ENCODE measurements at places on chromosomes 6 and 20.
A peak's percentile ranks its signal among the peaks of the same experiment; 100 is the strongest.

GRCh38 chr6:25147223-25147622, 132.0 kb upstream of the CARMIL1 start:
- DNase-seq = no peak

DNA sequence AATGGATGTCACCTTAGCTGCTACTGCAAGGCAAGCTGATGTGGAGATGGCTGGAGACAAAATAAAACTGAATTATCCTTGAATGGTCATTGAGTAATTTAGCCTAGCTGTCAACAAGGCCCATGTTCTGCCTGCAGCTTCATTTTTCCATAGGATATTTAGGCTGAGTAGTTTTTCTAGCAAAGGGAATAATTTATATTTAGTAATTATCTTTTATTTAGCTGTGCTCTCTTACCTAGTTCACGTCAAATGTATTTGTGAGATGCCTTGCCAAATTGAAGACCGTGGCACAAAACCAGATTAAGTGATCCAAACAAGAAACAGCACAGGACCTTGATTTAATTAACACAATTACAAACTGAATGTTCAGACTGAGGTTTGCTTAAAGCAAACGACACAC, 77.4 kb upstream of the CEP162 start:
- DNase-seq = no peak

- no peak for DNase-seq
These were observed 147.9 kb downstream of the HAO1 start for GRCh38 chr20:7792150-7792869.

- no peak for DNase-seq
These were observed 133.7 kb downstream of the DHX35 start for GRCh38 chr20:39095870-39096269.

DNA sequence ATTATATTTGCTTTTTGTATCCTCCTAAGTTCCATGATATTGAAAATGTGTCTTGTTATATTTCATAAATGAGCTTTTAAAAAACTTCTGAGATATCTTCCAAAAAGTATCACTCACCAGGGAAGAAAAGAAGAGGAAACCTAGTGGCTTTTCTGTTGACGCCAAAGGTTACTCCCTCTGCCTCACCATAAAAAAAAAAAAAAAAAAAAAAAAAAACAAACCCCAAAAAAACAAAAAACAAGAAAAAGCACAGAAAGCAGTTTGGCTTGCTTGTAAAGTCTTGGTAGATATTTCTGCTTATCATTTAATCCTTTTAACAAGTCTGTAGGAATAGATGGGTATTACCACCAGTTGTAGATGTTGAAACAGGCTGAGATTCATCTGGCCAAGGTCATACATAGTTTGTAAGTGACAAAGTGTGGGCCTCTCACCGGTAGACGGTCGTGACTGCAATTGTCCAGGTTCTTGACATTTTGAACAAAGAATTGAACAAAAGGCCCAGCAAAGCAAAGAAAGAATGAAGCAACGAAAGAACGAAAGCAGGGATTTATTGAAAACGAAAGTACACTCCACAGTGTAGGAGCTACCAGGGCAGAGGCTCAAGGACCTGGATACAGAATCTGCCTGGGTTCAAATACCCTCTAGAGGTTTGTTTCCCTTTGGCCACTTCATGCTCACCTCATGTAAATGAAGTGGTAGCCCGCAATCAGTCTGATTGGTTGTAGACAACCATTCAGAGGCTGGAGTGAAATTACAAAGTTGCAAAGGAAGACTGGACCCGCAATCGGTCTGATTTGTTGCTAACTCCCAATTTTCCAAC, 11.6 kb upstream of the ELOVL5 start:
- no peak for DNase-seq

DNA sequence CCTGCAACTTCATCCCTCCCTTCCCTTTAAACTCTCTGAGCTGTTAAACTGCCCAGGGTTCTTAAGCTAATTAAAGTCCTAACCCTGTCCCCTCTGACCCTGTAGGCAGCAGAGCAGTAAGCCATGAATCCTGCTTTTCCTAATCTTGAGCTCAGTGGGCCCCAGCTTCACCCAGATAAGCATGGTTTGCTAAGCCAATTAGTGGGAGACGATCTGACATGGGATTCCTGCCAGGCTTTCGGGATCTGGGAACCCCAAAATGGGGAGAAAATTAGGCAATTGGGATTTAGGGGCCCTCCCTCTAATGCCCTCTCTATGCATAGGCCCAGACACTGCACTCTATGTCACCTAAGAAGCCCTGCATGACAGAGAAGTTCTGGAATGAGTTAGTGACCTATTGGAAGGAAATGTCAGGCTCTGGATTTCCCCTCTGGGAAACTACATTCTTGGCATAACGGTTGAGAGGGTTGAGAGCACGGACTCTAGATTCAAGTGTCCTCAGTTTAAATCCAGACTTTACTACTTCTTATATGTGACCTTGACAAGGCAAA, 4.6 kb downstream of the XKR7 start:
- DNase-seq = no peak

DNA sequence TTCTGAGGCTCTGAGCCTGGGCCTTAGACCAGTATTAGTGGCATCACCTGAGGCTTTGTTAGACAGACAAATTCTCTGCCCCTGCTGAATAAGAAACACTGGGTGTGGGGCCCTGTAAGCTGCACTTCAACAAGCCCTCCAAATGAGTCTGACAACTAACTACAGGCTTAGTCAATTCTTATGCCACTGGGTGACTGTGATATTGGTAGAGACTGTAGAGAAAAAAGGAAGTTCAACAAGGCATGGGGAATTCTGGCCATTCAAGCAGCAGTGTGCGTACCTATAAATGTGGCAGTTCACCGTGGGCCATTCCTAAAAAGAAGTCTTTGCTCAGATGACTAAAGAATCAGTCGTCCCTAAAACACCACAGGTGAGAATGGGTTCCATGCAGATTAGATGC, 82.7 kb downstream of the MDN1 start:
- DNase-seq = no peak

GRCh38 chr6:95519228-95520037, 57.9 kb upstream of the MANEA start:
- no peak for DNase-seq

DNA sequence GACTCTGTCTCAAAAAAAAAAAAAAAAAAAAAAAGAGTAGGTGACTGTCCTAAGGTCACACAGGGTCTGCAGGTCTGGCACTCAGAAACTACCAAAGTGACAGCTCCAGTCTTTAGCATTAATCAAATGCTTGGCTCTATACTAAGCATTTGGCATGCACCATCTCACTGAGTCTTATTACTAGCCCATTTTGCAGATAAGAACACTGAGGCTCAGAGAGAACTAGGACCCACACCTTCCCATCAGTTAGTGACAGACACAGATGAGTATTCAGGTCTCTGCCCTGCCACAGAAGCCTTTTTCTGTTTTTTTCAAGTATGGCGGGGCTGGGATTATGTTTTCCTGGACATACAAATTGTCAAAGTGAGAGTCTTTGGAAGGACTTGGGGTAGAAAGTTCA, 23.1 kb upstream of the VSTM2L start:
- no peak for DNase-seq

- no peak for DNase-seq
These were observed 151.1 kb upstream of the JAG1 start for GRCh38 chr20:10824750-10825500.

GRCh38 chr6:12296255-12296573, 6.1 kb downstream of the EDN1 start:
- no peak for DNase-seq

GRCh38 chr6:9437836-9438235, 977.0 kb downstream of the TFAP2A start:
- no peak for DNase-seq

DNA sequence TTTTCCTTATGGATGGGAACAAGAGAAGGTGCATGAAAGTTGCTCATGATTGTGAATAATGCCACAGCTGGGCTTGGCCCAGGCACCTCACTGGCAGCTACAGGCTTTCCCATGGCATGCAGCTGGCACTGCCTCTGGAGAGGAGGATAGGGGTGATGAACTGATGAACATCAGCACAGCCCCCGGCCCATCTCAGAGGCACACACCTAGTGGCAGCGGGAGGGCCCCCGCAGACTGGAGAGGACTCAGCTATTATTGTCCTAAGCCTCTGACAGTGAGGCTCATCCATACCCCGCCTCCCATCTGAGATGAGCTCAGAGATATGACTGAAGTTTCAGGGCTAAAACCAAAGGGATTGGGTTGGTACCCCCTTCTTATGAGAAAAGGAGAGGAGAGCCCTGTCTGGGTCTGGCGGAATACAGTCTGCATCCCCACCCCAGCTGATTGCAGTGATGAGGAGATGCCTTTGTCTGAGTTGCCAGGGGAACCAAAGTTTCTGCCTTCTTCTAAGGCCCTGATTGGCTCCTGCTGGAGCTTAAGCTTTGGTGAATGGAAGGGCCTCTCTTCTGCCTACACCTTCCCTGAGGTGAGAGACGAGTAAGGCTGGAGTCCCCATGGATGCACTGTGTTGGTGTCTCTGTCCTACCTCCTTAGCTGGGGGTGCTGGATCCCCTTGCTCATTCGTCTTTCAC, 27.6 kb upstream of the EPB41L1 start:
- DNase-seq = no peak

GRCh38 chr6:13248994-13249393, 79.3 kb downstream of the TBC1D7 start:
- DNase-seq = no peak

DNA sequence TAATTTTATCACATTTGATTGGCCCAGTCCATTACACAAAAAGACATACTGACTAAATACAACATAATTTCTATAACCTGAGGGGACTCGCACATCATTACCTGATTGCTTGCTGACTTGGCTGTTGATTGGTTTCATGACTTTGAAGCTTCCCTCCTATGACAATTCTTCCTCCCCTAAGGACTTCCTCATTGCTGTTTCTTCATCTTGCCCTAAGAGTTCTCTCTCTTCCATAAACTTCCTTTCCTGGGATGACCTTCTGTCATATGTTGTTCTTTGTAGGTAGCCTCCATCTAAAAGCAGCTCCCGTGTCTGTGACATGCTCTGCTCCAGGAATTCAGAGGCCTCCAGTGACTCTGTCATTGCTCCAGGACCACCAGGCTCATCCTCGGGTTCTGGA, 22.6 kb downstream of the RSPH3 start:
- no peak for DNase-seq

DNA sequence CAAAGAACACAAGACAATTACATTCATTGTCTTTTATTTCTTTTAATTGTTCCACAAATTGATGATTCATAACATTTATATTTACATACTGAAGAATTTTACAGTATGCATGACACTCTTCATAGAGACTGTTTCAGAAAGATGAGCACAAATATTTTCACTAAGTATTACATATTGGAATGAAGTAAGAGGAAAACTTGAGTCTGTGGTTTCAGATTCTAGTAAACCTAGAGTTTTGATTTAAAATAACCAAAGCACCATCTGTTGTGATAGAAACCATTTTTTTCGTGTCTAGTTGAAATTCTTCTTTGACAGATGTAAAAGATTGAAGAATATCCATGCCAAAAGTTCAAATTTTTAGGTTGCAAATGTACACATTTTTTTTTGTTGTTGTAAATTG, 32.1 kb upstream of the OPN5 start:
- DNase-seq = no peak

- DNase-seq = no peak
These were observed 152.5 kb upstream of the ECI2 start for GRCh38 chr6:4287811-4288244.

- DNase-seq = peak; percentile 23
These were observed 917 bp upstream of the TEAD3 start for GRCh38 chr6:35497571-35498421.

DNA sequence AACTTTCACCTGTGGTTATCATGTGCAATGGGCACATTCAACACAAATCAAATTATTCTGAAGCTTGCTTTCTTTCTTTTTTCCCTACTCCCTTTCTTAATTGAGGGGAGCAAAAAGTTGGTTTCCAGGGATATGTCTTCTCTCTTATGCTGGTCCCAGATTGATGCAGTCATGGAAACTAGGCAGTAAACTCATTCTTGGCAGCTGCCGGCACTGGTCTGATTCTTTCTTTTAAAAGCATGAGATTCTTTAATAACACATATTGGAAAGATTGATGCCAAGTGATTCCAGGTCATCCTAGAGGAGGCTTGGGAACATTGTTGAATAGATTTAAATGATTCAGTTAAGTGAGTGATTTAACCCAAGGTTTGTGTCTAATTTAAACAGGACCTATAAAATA, 29.0 kb downstream of the PTPRA start:
- DNase-seq = no peak

GRCh38 chr6:63634630-63635029, 972 bp upstream of the PHF3 start:
- DNase-seq = no peak

DNA sequence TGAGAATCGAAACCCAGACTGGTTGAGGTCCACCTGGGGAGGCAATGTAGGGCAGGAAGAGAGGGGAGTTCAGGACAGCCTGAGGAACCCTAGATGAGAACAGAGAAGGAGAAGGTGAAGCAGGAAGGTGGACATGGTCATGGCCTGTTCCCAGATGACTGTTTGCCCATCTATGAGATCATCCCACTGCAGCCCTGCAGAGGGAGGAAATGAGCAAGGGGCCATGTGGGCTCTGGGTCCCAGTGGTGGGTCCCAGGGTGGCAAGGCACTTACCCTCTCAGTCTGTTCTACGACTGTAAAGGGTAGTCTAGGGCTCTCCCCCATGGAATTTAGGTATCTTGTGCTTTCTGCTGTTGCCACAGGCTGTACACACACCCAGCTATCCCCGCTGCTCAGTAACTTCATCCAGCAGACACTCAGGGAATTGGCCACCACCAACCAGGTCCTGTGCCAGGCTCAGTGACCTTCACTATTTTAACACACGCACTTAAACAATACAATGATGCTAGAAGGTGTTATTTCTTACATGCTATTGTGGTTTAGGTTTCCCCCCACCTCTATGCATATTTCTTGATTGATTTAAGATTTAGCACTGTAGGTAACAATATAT, 89.8 kb downstream of the TOX2 start:
- DNase-seq = no peak

- DNase-seq = no peak
These were observed 131.3 kb upstream of the OGFRL1 start for GRCh38 chr6:71157345-71157744.

- no peak for DNase-seq
These were observed 100.9 kb upstream of the FOXP4 start for GRCh38 chr6:41445261-41445660.

GRCh38 chr20:57908704-57909630, 199.2 kb upstream of the PMEPA1 start:
- DNase-seq = no peak

- no peak for DNase-seq
These were observed 26.8 kb upstream of the C20orf144 start for GRCh38 chr20:33635341-33635740.

GRCh38 chr6:16163066-16163465, 34.2 kb downstream of the MYLIP start:
- DNase-seq = no peak

DNA sequence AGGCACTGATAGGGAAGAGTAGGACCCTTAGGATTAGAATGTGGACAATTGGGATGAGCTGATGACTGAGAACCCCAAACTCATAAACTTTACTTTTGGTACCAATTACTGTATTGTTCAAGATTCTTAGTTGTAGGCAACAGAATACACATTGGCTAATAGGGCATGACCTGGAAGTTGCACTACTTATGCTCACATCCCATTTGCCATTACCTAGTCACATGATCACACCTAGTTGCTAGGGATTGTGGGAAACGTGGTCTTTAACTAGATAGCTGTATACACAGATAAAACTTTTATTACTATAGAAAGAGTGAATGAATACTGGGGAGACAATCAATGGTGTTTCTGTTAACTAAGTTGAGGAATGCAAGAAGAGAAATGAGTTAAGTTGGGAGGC, 113.4 kb upstream of the AKIRIN2 start:
- no peak for DNase-seq

Data from GM18507 (cell line).